ENCODE measurements at places on chromosomes 1 and 21. TPM values are rescaled to one million over a fixed set of nuclear protein-coding genes. Genes with fewer than 3 reads are reported as not detected.

Gene MYOG
- total RNA-seq, result not detected

Gene GJA8
- total RNA-seq, result not detected

Gene SPRR3
- total RNA-seq, result not detected

Gene DIO1
- not detected for total RNA-seq

Gene NTRK1
- total RNA-seq, result 0.69 TPM

Gene LRRN2
- total RNA-seq, result 2.3 TPM

Gene TSPAN1
- 0.72 TPM for total RNA-seq

Gene CATSPERE
- total RNA-seq, result 0.50 TPM

- DNase-seq, result peak; percentile 58
Observed at GRCh38 chr1:11930571-11931445, 3.7 kb upstream of the PLOD1 start.

GRCh38 chr1:228071839-228072657 is 10.5 kb upstream of the ARF1 start:
- no peak for DNase-seq

- DNase-seq, result no peak
Observed at GRCh38 chr1:80427881-80428280, 1372.9 kb upstream of the ADGRL2 start.

DNA sequence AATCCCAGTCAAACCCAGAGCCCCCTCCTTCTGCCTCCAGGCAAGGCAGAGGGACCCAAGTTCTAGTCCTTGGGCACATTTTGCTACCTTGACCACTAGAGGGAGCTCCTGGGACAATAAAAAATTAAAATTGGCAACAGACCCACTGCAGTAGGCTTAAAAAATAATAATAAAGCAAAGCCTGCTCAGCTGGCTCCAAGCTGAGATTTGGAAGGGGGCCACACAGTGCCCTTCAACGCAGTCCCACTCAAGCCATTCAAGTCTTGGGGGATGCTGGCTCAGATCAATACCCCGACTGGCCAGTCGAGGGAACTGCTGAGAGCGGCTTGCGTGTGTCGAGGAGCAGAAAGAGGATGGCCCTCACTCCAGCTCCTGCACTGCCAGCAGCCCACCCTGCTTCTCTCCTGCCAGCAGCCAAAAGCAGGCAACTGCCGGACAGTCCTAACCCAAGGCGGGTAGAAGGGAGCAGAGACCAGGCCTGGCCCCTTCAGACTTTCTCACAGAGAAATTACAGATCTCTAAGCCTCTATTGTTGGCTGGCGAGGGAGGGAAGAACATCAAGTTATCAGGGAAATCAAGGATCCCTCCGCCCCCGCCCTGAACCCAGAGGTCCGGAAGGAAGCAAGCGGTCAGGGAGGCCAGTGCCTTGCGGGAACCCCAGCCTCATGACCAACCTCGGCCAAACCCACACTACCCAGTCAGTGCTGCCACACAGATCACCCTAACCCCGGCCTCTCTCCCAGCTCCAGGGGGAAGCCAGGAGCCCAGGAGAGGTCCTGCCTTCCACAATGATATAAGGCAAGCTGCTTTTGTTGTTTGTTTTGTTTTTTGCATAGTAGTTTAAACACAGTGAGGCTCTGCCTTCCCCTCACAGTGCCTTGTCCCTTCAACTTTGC is 4.9 kb upstream of the ALDH4A1 start:
- DNase-seq, result peak; percentile 68

DNA sequence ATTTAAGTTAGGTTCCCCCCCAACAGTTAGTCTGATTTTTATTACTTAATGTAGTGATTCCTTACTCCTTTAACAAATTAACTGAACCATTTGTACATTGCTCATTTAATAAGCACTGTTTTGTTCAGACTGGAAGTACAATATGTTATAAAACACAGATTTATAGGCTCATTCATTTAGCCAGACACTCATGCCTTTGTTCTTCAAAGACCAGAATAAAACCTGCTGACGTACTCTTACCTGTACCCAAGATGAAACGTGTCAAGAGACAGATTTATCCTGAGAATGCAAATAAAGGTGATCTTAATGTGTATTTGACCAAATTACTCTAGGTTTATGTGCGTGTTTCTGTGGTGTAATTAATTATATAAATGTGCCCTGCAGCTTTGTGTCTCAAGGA is 92.8 kb downstream of the INTS7 start:
- DNase-seq, result no peak

GRCh38 chr1:164719676-164720439 is 160.9 kb downstream of the PBX1 start:
- DNase-seq, result no peak

DNA sequence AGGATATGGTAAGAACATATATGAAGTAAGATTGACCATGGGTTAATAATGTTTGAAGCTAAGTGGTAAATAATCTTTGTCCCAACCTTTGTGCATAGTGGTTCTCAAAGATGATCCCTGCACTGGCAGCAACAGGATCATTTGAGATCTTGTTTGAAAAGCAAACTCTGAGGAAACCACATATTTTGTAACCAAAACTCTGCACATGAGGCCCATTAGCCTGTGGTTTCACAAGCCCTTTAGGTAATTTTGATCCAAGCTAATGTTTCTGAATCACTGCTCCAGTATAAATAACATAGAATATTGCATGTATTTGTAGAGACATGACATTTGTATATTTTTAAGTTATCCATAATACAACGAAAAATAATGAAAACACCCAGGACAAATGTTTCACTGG is 147.9 kb upstream of the RGS18 start:
- no peak for DNase-seq

DNA sequence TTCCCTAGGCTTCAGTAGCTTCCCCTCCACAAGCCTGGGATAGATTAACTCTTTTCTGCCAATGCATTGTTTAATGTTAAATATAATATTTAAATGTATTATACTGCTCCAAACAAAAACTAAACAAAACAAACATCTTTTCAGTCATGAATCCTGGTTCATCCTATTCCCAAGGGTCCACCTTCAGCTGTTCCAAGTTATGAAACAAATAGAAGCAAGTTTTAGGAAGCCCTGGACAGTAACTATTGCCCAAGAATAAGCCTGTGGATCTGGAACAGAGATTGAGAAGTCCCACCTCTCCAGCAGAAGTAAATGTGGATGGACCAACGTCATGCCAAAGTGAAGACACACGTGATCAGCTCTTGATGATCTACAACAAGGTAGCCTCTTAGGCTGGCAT is 408.1 kb downstream of the SETD4 start:
- no peak for DNase-seq

GRCh38 chr1:173444757-173445156 is 32.4 kb upstream of the PRDX6 start:
- DNase-seq, result no peak

DNA sequence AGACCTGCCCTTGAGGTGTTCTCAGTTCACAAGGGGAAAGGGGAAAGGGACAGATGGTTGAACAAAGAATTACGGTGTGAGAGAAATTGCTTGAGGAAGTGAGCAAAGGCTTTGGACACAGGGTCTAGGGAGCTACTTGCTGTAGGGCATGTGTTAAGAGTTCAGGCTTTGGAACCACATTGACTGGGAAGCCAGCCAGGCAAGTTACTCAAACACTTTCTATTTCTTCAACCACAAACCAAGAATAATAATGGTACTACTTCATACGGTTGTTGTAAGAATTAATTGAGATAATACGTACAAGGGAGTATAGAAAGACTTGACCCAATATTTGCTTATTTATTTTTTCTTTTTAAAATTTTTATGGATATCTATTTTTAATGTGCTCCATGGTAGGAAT is 26.6 kb downstream of the AK4 start:
- DNase-seq, result peak; percentile 61

DNA sequence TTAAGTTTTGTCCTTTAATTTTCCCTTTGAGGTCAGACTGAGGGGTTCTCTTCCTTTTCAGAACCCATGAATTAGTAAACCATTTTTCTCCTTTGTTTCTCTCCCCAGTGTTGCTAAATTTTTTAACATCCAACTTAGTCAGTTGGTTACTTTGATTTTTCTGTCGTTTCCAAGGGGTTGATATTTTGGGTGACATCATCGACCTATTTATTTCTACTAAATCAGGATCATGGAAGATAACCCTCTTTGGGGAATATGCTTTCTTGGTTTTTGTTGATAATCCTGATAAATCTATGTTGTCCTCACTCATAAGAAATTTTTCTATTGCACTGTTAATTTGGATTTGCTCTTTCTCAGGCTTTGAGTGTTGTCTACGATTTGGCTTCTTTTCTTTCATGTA is 40.9 kb downstream of the LRRC53 start:
- DNase-seq, result no peak

DNA sequence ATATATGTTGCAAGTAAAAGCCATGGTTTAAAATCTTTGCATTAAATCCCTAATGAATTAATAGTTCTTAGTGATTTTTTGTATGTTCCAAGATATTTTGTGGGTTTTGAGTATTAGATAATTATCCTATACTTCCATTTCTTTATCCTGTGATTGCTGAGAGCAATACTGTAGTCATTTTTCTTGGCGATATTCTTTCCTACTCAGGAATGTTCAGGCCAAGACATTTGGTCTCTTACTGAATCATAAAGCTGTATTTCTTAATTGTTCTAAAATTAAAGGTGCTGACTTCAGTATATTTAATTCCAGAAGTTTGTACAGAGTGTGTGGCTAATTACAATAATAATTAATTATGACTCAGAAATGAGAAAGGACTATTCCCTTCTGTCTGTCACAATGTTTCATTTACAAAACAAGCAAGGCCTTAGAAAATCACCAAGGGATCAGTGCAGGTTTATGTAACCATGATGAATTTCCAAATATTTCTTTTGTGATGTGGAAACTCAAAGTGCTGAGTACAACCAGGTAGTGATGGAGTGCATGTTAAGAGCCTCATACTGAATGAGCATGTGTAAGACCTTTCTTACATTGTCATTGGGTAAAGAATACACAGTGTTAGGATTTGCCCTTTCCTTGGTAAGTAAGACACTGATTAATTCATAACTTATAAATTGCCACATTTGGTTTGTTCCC is 161.2 kb downstream of the HMCN1 start:
- DNase-seq, result no peak

DNA sequence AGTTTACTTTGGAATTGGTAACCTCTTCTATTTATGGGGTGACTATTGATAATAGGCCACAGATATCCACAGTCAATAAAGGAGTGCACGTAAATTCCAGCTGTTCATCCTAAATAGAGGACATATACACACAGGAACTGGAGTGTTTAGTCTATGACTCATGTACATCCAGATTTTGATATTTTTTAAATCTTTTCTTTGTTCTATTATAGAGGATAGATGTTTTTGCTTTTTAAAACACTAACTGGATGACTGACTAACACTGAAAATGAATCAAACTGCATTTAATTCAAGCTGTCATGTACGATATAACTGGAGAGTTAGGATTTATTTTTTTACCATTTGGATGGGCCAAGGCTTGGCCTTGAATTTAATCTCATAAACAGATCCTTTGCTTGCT is 45.9 kb downstream of the RGL1 start:
- no peak for DNase-seq

GRCh38 chr1:42158189-42158588 is 5.0 kb downstream of the GUCA2B start:
- DNase-seq, result no peak

GRCh38 chr1:46719689-46720088 is 775 bp upstream of the EFCAB14 start:
- DNase-seq, result no peak

DNA sequence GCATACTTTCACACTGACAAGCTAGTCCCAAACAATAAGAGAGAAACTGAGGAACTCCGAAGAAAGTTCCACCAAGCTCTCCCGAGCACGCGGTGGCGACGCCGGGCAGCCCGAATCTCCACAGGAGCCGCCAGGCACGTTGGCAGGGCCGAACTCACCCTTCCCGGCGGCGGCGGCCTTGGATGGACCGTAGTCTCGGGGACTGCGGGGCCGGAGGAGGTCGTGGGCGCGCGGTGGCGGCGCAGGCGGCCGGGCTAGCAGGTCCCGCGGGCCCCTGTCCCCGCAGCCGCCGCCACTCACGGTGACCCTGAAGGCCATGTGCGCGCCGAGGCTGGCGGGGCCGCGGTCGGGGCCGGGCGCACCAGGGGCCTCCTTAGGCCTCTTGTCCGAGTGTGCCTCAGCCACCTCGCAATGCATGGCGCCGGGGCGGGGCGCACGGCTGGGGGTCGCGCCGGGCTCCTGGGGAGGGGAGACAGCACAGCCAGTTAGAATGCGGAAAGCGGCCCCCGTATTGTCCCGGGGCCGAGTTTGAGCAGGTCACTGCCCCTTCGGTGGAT is 1.2 kb downstream of the GLIS1 start:
- peak; percentile 38 for DNase-seq
